ENCODE measurements at places on chromosomes 2 and 18.

DNA sequence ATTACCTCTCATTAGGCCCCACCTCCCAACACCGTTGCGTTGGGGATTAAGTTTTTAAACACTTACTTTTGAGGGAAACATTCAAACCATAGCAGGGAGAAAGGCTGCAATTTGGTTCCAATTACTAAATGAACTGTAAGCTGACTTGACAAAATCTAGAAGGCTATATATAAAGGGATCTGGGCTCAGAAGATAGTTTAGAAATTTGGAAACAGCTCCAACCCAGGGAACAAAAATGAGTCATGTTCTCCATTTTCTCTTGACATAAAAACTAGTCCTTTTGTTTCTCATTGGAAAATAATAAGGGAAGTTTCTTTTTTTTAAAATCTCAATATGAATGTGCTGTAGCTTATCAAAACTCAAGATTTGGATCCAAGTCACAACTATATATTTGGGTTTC lies 17.5 kb downstream of the MOGAT1 start:
- no peak for DNase-seq

DNA sequence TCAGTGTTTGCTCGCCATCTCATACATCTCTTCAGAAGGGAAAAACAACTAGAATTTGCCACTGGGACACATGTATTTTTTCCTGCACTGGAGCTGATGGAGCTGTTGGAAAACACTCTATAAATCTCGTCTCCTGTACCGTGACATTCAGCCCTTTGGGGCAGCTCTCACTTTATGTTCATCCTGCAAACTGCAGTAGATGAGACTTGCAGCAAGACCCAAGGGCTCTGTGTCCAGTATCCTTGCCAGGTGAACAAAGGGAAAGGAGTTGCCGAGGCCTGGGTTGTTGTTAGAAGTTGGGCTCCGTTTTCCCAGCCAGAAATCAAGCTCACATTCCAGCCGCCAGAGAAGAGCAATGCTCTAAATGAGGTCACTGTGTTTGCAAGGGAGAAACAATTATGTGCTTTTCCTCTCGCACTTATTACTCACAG lies 285.1 kb downstream of the SLC4A3 start:
- no peak for DNase-seq

GRCh38 chr2:101340141-101340551 lies 31.6 kb upstream of the RNF149 start:
- DNase-seq, result no peak

DNA sequence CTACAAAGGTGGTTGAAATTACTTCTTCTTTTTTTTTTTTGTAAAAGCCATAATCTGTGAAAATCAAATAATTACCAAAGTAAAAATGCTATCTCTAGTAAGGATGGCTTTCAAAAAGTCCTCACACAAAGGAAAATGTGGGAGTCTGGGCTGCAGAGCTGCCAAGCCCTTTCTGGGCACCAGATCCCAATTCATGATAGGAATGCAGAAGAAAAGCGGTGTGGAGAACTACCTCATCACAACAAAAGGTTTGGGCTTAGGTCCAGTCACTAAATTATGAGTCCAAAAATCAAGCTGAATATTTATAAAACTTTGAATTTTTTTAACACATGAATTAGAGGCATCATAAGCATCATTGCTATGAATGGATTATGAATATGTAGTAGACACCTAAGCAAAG lies 30.8 kb upstream of the EPHA4 start:
- DNase-seq, result no peak
